ENCODE measurements at places on chromosomes 4 and X.

GRCh38 chr4:4867375-4868039, 8.0 kb downstream of the MSX1 start:
- no peak for DNase-seq

- DNase-seq = no peak
Measured at GRCh38 chrX:77422891-77423648, 24.1 kb upstream of the FGF16 start.

DNA sequence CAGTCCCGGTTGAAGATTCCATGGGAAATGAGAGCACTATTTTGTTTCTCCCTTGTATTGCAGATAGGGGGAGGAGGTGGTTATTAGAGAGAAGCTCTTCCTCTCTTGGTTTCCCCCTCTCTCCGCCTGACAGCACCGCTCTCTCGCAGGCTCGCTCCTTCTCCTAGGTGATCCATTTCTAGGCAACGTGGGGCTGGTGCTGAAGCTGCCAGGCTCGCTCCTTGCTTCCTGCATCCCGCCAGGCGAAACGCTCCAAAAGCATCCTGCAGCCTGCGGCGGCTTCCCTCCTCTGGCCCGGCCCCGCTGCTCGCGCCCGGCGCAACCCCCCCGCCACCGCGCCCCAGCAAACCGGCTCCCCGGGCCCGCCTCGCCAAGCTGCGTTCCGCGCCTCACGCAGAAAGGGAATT, at the start of gene GRID2:
GRID2 (plus strand) TSS at position 346 of the 407 bp plus-strand sequence.
- peak; percentile 40 for DNase-seq

- DNase-seq = peak; percentile 56
Measured at GRCh38 chr4:38666766-38667084, 2.7 kb downstream of the KLF3 start.

DNA sequence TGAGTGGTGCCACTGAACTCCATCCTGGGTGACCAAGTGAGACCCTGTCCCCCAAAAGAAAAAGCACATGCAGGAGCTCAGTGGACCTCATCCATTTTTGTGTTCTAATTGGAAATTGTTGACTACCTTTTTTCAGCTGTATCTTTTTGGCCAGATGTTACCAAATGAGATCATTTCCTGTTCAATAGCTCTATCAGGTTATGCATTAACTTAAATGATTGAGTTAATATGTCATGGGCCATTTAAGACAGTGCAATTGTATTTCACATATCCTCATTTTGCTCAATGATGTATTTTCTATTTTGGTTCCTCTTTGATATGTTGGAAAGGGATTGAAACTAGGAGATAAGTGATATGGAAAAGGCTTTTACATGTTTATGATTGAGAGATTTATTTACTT, 26.2 kb upstream of the RHOH start:
- no peak for DNase-seq

DNA sequence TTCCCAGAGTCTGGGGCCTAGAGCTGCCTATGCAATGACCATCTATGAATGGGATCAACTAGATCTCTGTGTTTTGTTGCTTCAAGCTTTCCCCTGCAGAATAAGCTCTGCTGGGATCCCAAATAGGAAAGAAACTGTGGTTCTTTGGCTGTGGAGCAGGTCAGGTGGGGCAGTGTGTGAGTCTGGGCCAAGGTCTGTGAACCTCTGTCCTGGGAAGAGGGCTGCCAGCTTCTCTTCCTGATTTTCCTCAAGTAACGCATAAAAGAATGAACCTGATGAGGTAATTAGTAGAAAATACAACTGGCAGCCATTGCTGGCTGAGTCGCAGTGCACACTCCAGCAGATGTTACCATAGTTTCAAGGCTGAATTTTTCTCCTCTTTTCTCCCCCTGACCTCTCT, 4.6 kb upstream of the PIN4 start:
- no peak for DNase-seq

GRCh38 chr4:3234171-3235029, 14.6 kb upstream of the MSANTD1 start:
- no peak for DNase-seq

DNA sequence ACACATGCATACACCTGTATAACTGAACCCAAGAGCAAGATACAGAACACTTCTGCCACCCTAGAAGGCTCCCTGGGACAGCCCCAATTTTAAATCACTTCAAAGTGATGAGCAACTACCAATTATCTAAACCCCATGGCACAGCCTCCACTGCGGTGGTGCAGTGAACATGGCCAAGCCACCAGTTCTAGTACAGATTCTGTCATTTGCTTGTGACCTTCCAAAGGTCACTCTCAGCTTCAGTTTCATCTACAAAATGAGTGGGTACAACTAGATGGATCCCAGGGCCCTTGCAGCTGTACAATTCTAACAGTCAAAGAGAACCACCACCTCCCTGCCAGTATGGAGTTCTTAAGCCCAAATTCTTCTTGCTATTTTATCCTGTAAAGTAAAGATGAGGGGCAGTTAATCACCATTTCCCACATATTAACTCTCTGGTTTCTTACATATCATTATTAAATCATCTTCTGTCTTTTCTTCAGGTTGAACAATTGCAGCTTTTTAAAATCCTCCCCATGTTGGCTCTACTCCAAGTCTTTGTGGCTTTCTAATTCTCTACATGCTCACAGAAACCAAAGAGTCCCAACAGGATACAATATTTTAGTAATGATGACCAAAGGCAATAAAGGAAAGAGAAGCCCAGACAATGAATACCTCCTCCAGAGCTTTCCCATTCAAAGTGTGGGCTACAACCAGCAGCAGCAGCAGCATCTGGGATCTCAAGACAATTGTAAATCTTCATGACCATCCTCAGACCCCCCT, 39.0 kb upstream of the GPM6B start:
- no peak for DNase-seq

DNA sequence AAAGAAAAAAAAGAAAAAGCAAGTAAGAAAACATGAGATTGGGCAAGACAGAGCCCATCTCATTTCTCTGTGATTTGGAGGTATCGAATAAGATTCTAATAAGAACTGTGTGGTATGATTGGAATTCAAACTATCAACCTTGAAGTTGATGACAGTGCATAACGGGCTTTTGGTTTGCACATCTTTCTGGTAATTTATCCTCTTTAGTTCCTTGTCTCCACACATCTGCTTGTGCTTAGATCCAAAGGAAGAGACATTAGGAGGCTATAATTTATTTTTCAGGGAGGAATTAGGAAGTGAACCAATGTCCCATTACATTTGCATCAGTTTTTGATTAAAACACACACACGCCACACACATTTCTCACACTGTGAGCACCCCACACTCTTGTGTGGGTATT, 149.9 kb downstream of the ARSF start:
- no peak for DNase-seq

- DNase-seq = no peak
Measured at GRCh38 chr4:88320780-88321373, 36.5 kb upstream of the PPM1K start.

DNA sequence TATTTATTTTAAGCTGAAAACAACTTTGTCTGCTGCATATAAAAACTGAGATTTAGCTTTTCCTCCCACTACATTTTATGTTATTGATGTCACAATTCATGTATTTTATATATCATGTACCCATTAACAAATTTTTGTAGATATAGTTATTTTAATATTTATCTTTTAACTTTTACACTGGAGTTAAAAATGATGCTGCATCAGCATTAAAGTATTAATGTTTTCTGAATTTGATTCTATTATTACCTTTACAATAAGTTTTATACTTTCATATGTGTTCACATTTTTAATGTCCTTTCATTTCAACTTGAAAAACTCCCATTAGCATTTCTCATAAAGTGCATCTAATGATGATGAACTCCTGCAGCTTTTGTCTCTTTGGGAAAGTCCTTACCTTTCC, 72.2 kb downstream of the CWH43 start:
- no peak for DNase-seq

GRCh38 chr4:158912806-158913205, 144.0 kb downstream of the FNIP2 start:
- DNase-seq = no peak

- no peak for DNase-seq
Measured at GRCh38 chr4:43496188-43496587, 603.7 kb downstream of the GRXCR1 start.

DNA sequence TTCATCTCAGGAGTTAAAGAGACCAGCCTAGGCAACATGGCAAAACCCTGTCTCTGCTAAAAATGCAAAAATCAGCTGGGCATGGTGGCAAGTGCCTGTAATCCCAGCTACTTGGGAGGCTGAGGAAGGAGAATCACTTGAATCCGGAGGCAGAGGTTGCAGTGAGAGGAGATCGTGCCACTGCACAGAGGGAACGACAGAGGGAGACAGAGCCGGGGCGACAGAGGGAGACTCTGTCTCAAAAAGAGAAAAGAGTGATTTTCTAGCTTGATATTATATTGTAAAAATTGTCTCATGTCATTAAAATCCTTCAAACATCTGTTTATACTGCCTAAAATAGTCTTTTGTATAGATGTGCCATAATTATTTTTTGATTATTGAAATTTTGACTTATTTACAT, 225.4 kb upstream of the AGA start:
- no peak for DNase-seq

- DNase-seq = no peak
Measured at GRCh38 chr4:3683077-3683743, 83.0 kb upstream of the ADRA2C start.

- DNase-seq = no peak
Measured at GRCh38 chr4:39237179-39237578, 54.9 kb downstream of the WDR19 start.

DNA sequence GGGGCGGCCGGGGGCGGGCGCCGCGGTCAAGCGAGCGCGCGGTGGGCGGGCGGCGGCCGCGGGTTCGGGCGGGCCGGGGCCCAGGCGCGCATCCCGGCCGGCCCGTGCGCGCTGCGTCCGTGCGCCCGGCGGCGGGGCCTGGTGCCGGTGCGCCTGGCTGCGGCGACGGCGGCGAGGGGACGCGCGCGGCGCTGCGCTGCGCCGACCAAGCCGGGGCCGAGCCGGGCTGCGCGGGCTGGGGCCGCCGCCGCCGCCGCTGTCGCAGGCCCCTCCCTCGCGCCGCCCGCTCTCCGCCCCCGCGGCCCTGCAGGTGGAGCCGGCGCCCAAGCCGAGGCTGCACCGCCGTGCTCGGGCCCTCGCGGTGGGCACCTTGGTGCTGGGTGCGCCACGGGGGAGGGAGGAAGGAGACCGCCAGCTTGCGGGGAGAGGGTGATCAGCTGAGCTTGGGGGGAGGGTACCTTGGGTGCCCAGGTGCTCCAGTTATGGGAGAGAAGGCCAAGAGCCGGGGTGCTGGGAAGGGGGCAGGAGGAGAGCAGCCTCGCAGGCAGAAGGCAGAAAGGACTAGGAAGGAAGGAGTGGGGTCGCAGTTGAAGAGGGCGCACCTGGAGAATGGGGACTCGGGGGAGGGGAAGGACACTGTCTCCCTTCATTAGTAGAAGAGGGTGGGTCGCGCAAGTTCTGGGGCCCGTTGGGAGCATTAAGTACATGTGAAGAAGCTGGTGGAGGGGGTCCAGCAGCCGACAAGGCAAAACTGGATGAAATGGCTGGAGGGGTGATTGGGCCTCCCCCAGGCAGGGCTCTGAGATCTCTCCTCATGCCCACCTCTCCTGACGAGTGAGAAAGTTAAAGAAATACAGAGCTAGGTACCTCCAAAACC, at the start of gene PPP2R2C:
PPP2R2C (minus strand) TSS at position 228 of the 877 bp plus-strand sequence. CDS start 385 bp downstream, outside the sequence.
- peak; percentile 37 for DNase-seq

Data from NCI-H526 treated with DMSO at 0.1 percent for 48 hours (cell line).